Stimulated activated CD4-positive, alpha-beta T cell treated with anti-CD3 and anti-CD28 coated beads, Interleukin-1b, Interleukin-23, amount 100 ng/mL, for 1 hour (primary cell): ENCODE measurements at places on chromosomes 11 and 22.
A peak's percentile ranks its signal among the peaks of the same experiment; 100 is the strongest.

GRCh38 chr11:88300888-88301487 lies 36.5 kb downstream of the CTSC start:
- DNase-seq = no peak

GRCh38 chr11:59106363-59107336 lies at the start of gene FAM111B:
TSS of gene FAM111B (plus strand) at chr11:59107237. CDS start at chr11:59109626, 2,389 bp downstream.
- no peak for DNase-seq

- no peak for DNase-seq
These were observed 5.1 kb downstream of the C11orf42 start for GRCh38 chr11:6210274-6210955.

GRCh38 chr11:102615077-102615893 lies 9.8 kb downstream of the MMP20 start:
- DNase-seq = no peak

DNA sequence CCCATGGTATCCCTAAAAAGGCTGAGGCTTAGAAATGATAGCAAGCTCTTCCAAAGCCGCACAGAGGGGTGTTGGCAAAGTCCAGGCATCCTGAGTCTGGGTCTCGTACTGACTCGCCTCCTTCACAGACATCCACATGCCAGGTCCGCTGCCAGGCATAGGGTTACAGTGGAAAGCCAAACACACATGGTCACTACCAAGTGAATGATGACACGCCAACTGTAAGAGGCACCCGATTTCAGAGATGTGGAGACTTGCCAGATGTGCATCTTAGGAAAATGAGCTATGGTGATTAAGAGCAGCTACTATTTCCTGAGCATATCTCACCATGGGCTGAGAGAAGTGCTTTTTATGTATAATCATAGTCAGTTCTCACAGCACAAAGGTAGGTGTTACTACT lies 314.9 kb downstream of the MIAT start:
- no peak for DNase-seq

GRCh38 chr11:84817998-84818397 lies 809.1 kb downstream of the DLG2 start:
- DNase-seq = no peak

- DNase-seq = no peak
These were observed 19.9 kb downstream of the F2 start for GRCh38 chr11:46738887-46739286.

DNA sequence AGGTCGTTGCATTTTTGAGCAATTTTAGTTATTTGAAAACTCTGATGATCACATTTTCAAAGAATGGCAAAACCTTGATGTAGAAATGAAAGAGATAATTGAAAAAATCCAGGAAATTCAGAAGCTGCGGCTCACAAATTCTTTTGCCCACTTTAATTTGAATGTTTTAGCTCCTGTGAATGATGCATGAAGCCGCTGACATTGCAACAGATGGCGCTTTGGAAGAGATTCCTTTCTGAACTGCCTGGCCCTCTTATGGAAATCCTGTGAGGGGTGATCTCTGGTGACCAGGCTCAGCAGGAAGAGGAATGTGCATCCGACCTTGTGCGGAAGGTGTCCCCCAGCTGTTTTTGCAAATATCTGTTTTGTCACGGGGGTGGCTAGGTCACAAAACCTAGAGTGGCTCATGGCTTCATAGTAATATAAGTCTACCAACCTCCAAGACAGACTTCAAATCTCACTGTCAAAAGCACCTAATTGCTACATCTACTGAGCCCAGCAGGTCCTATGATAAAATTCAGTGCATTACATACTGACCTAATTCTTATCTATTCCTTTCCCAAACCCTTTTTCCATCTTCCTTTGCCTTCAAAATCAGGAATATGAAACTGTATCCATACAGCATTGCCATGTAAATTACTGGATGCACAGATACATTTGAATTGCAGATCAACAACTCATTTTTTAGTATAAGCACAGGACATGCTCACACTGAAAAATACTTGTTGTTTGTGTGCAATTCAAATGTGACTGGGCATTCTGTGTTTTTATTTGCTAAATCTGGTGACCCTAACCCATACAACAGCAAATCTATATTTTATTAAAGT lies 412.7 kb downstream of the ETS1 start:
- no peak for DNase-seq

- DNase-seq = no peak
These were observed 391.5 kb upstream of the CHORDC1 start for GRCh38 chr11:90614318-90614717.

GRCh38 chr11:41947392-41947791 lies 487.9 kb upstream of the LRRC4C start:
- DNase-seq = no peak

GRCh38 chr11:69703453-69703767 lies 412 bp downstream of the FGF19 start:
- DNase-seq = no peak

- DNase-seq = no peak
These were observed 80.1 kb downstream of the PACS1 start for GRCh38 chr11:66150140-66150539.

GRCh38 chr11:73800276-73800806 lies 12.7 kb downstream of the MRPL48 start:
- DNase-seq = no peak

- DNase-seq = no peak
These were observed 264.7 kb upstream of the B3GAT1 start for GRCh38 chr11:134676516-134677287.

DNA sequence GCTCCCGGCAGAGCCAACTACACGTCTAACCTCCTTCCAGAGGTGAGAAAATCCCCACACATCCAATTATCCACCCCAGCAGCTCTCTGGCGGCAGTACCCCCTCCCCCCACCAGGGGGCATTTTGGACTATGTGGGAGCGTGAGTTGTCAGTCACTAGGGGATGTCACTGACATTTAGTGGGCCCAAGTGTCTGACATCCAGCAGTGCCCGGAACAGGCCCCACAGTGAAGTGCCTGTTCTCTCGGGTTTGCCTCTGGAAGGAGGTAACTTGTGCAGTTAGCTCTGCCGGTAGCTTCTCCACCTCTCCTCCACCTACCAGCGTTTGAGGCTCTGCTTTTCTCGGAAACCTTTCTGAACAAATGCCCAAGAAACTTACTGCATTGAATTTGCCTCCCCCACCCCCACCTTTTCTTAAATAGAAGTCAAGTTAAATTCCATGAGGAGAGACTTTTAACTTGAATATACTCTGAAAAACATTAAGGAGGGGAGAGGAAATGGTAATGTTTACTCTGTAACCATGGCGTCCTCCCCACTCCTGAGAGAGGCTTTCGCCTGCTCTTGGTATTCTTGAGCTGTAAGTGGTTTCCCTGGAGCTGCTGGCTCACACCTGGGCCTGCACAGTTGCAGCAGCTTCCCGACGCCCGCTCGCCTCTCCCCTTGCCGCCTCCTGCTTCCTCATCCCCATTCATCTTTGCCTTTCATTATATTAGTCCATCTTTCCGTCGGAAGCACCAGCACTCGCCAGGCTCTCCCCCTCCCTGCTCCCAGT lies 112.8 kb downstream of the WNT7B start:
- peak; percentile 63 for DNase-seq

GRCh38 chr11:50088231-50088630 lies 55.6 kb downstream of the OR4C45 start:
- DNase-seq = no peak

- DNase-seq = no peak
These were observed 2190.5 kb upstream of the RAG2 start for GRCh38 chr11:38788561-38788960.

DNA sequence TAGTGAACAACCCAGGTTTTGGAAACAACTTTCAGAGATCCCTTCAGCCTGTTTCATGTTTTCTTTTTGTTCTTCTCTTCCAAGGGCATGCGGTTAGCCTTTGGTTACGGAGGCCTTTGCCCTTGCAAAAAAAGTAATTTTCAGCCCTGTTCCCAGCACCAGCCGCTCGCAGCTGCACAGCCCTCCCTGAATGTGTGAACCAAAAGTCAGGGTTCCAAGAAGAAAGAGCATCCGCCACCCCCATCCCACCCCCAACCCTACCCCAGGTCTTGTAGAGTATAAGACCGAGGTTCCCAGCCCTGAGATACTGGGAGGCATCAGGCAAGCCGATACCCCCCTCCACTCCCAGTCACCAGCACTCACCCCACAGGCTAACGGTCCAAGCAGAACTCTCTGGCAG lies 56.4 kb downstream of the IGLL1 start:
- DNase-seq = no peak

DNA sequence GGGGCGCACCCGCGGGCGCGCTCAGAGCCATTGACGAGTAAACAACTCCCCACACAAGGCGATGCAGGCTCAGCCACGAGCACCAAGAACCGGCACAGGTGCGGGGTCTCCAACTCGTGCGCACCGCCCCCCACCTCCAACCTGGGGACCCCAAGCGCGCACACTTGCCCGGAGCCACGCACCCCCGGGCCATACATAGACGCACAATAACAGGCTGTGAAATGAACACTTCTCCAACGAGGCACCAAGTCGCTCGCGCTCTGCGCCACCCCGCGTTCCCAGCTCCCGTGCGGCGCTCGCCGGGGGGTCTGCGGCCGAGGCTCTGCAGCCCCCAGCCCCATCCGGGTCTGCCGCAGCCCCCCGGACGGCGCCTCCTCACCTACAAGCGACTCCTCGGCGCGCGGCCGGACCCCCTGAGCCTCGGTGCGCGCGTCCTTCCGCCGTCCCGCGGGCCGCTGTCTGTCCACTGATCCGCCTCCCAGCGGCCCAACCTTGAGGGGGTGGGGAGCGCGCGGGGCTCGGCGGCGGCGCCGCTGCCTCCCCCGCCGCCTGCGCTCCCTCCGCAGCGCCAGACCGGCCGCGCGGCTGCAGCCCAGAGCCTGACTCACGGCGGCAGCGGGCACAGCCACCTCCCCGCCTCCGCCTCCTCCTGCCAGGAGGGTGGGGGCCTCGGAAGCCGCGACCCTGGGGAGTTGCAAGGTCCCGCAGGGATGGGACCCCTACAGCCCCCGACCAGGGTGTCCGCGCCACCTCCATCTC lies 1.6 kb downstream of the IFITM10 start:
- DNase-seq = no peak

- DNase-seq = no peak
These were observed 112.2 kb downstream of the BRD1 start for GRCh38 chr22:49715450-49715849.

DNA sequence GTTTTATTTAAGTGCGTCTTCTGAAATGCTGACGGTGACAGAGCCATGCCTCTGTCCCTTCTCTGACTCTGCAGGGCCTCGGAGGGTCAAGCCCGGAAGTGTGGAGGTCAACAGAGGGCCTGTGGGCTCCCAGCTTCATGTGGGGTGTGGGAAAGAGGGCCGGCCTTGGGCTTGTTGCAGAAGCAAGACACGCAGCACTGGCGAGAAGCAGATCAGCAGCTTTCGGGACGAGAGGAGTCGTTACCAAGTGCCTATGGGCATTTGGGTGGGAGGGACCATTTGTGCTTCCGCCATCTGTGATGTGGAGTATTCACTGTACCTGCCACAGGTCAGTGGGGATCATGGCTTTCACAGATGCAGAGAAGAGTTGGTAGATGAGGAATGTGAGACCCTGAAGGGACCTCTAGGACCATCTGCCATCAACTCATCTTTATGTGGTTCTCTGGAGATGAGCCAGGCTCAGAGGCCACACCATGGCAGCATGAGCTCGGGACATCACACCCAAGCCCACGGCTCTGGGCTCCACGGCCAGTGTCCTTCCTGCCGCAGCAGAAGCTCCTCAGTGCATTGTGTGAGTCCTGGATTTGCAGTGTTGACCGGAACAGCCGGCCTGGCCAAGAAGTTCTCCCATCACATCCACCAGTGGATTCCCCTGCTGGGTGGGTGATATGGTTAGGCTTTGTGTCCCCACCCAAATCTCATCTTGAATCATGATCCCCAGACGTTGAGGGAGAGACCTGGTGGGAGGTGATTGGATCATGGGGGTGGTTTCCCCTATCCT lies 590.7 kb downstream of the TBC1D22A start:
- no peak for DNase-seq

GRCh38 chr11:73184953-73185671 lies 33.0 kb upstream of the P2RY2 start:
- peak; percentile 34 for DNase-seq

DNA sequence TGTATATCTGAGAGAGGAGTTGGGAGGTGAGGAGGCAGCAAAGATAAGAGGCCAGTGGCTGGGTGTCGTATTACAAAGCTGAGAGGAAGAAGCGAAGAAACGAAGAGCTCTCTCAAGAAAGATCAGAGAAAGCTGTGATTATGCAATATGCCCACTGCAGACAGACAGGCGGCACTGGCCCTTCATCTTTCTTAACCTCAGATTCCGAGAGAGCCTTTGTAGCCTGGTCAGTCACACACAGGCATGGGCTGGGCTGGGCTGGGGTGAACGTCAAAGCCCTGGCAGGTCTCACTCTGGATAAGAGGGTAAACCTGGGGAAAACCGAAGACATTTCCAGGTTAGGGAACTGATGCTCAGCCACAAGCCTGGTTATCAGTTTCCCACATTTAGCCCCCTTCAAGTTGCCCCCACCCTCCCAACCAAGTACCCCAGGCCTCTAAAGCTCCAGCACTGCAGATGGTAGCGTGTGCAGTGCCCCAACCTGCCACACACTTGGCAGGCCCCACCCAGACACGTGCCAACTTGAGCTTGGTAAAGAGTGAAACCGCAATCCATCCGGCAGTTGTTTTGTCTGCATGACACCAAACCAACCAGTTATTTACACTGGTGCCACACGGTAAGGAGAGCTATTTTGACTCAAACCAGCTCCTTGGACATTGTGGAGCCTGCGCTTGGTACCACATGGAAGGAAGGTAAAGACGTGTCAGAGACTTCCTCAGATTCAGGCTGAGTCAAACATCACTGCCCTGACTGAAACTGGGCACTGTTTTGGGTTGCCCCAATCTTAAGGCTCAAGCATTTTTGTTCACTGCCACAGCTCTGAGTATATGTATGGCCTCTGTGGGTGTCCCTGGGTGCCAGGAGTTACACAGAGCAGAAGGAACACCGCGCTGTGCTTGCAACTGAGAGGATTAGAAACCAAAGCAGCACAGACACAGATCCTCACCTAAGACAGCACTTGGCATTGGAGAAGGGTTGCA lies 135.9 kb downstream of the FDX1 start:
- DNase-seq = no peak

GRCh38 chr11:15418921-15419320 lies 304.2 kb downstream of the INSC start:
- DNase-seq = no peak

DNA sequence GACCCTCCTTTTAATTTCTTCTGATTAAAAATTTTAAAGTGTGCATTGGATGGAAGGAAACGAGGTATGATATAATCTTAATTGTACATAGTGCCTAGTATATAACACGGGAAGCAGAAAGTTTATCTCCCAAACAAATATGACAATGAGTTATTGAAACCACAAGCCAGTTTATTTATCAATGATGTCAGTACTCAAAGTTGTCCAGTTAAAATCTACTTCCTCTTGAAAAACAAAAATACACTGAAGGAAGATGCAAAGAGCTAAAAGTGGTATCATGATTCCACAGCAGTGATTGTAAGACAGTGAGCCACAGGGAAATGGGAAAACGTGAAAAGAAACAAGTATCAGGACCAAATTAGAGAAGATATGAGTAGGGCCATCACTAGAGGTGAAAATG lies 18.8 kb upstream of the OR5B21 start:
- DNase-seq = no peak

GRCh38 chr11:128814856-128815705 lies 52.0 kb downstream of the KCNJ1 start:
- DNase-seq = no peak
